Glutamatergic neuron (in vitro differentiated cells): ENCODE measurements at places on chromosomes 3 and 15.

DNA sequence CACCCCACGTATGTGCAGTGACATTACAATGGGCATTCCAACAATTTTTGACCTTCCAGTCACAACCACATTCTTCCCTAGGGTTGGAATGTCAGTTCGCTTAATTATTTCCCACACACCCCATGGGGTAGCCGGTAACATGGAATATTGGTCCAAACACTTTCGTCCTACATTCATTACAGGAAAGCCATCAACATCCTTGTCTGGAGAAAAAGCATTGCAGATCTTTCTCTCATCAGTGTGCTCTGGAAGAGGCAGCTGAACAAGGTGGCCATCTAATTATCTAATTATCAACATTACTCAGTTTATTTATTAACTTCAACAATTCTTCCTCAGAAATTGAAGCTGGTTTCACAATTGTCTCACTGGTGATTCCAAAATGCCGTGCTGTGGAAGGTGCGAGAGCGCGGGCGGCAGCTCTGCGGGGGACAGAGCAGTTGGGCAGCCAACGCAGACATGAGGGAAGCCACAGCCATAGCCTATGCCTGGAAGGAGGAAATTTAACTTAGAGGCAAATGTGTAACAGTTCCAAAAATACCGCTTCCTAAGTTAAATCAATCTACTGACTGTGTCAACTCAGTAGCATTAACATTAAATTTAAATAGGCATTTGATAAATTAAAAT lies 1158.9 kb upstream of the EPHA6 start:
- DNase-seq: no peak

DNA sequence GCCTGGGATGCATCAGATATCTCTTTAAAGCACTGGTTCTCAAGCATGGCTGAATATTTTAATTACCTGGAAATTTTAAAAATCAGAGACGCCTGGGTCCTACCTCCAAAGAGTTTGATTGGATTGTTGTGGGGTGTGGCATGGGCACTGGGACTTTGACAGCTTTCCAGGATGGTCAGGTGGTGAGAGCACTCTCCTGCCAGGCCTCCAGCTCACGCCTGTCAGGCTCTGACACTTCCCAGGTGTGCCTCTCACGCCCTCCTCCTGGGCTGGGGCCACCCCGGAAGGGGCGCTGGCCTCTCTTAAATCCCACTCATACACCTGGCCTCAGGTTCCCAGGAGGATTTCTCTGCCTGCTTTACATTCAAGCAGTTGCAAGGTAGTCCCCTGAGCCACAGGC lies 48.5 kb downstream of the AMOTL2 start:
- no peak for DNase-seq

DNA sequence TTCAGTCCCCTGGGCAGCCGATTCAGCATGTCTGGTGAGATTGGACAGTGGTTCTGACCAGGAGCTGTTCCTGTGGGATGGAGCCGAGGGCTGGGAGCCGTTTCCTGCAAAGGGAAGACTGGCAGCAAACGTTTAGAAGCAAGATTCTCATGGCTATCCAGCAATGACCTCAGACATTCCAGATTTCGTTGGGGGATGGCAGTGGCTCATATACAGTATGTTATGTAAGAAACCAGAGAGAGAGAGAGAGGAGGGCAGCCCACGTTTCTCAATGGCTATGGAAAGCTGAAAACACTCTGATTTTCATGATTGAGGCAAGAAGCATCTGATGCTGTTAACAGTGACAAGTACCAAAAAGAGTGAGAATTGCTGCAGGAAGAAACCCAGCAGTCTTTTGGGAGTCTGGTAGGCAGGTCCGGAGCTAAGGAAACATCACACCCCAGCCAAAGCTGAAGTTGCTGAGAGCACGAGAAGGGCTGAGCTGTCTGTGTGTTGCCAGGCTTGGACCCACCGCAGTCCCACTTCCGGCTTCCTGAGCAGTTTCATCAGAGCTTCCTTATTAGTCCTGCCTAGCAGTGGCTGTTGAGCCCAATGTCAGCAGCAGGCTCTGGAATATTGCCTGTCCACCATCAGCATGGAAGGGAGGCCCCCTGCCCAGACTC lies 25.6 kb upstream of the VPS8 start:
- no peak for DNase-seq

- DNase-seq: no peak
Observed at GRCh38 chr3:139284221-139284620, 59.6 kb upstream of the MRPS22 start.

- no peak for DNase-seq
Observed at GRCh38 chr3:15462451-15462850, 35.1 kb downstream of the EAF1 start.

- DNase-seq: no peak
Observed at GRCh38 chr15:79811406-79812405, 85.1 kb downstream of the MTHFS start.

DNA sequence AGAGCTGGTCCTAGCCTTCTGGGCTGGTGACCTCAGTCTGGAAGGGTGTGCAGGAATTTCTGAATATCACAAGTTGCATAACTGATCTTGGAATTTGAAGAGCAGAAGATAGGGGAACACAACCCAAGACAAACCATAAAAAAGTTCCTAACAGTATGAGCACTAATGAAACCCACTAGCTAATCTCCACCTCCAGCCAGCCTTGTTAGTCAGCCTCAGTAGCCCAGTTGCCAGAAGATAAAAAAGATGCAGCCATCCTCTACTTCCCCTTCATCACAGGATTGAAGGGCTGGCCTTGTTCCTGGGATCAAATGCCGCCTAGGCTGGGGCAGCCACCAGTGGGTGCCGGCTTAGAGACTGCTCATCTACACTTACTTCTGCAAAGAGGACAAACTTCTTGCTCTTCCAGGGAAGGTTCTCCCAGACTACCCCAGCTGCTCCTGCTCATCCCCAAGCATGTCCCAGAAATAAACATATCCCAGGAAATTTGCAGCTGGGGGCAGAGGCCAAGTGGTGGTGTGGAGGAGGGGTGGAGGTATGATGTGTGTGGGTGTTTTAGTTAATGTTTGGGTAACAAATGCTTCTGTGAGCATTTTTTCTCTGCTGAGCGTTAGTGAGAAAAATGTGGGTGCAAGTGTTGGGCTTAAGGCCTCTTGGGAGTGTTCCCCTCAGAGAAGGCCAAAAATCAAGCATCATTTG lies 9.2 kb upstream of the ITGA11 start:
- no peak for DNase-seq

GRCh38 chr15:70712271-70712670 lies 51.1 kb downstream of the UACA start:
- no peak for DNase-seq

- no peak for DNase-seq
Observed at GRCh38 chr3:115710799-115711198, 87.5 kb downstream of the GAP43 start.

- DNase-seq: no peak
Observed at GRCh38 chr15:84826369-84826823, 9.2 kb downstream of the ALPK3 start.

GRCh38 chr3:115898656-115899410 lies 275.5 kb downstream of the GAP43 start:
- DNase-seq: no peak

GRCh38 chr3:155159301-155159700 lies 79.2 kb downstream of the MME start:
- DNase-seq: no peak

GRCh38 chr15:58401991-58402649 lies 29.7 kb upstream of the LIPC start:
- no peak for DNase-seq

GRCh38 chr3:184577546-184577945 lies 16.0 kb downstream of the EPHB3 start:
- DNase-seq: no peak

DNA sequence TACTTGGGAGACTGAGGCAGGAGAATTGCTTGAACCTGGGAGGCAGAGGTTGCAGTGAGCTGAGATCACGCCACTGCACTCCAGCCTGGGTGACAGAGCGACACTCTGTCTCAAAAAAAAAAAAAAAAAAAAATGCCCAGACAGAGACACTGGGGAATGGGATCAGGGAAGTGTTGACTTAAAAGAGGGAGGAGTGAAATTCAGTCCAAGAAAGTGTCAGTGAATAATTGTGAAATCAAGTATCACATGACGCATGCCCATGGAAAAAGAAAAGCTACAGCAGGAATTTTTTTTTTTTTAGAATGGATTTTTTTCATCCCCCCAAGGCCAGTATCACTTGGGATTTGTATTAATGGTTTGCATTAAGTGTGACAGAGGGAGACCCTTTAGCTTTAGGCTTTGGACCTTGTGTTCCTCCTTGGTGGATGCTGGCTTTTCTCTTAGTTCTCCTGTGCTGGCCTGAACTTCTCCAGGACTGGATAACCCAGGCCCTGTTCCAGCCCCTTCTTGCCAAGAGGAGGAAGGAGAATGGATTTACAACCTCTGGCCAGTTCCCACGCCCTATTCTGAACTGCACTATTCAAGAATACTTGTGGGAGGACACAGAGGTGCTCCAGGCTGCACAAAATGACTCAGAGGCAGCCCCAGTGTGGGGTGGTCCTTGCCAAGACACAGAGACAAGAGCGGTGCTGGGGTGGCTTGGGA lies 36.7 kb upstream of the ZNF774 start:
- DNase-seq: no peak

DNA sequence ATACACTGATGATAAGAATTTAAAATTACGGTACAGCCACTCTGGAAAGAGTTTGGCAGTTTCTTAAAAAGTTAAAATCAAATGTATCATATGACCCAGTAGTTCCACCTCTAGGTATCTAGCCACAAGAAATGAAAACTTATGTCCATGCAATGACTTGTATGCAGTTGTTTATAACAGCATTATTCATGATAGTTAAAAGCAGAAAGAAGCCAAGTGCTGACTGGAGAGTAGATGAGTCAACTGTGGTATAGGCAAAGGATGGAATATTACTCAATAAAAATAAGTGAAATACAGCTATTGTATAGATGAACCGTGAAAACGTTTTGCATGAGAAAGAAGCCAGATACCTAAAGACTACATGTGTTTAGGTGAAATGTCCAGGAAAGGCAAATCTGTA lies 14.8 kb downstream of the GPR87 start:
- DNase-seq: no peak

DNA sequence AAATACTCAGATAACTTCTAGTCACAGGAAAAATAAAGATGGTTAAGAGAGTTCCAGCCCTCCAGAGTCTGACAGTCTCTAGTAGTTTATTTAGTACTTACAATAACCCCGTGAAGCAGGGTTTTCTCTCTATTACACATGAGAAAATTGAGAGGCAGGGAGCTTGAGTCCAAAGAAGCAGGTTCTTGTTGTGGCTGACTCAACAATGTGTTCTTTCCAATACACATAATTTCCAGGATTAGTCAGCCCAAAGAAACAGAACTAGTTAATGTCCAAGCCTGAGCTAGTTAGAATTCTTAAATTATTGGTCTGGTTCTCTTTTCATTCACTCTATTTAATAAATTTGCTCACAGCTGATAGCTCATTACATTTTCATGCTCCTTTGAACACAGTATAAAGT lies 49.9 kb downstream of the ALDH1A2 start:
- no peak for DNase-seq

- no peak for DNase-seq
Observed at GRCh38 chr3:114896978-114897377, 250.1 kb downstream of the ZBTB20 start.

DNA sequence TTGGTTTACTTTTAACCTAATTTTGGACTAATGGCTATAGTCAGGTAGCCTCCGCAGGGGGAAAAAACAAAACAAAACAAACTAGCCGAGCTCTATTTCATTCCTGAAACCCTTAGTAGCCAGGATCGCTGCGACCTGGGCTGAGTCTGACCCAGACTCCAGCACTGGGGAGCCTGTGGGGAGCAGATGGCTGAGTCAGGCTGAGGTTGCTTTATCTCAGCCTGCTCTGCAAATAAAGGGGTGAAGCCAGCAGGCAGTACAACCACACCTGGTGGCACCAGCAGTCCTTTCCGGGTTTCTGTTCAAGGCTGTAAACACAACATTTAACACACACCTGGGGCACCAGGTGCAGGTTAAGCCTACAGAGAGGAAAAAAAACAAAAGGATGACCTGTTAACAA lies 27.3 kb downstream of the ABHD2 start:
- DNase-seq: peak; percentile 24

DNA sequence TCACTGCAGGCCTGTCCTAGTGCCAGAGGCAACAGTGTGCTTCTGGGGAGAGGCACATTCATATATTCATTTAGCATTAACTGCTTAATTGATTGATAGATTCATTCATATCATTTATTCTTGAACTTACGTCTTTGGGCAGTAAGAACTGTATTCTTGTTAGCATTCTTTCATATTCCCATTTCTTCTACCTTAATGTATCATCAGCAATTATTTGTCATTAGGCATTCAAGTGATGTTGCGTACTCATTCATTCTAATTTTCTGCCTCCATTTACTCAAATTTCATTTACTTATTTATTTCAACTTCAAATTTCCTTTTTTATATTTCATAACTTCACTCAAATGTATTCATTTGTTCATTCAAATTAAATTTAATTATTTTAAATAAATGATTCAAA lies 31.5 kb upstream of the CCR4 start:
- DNase-seq: no peak

DNA sequence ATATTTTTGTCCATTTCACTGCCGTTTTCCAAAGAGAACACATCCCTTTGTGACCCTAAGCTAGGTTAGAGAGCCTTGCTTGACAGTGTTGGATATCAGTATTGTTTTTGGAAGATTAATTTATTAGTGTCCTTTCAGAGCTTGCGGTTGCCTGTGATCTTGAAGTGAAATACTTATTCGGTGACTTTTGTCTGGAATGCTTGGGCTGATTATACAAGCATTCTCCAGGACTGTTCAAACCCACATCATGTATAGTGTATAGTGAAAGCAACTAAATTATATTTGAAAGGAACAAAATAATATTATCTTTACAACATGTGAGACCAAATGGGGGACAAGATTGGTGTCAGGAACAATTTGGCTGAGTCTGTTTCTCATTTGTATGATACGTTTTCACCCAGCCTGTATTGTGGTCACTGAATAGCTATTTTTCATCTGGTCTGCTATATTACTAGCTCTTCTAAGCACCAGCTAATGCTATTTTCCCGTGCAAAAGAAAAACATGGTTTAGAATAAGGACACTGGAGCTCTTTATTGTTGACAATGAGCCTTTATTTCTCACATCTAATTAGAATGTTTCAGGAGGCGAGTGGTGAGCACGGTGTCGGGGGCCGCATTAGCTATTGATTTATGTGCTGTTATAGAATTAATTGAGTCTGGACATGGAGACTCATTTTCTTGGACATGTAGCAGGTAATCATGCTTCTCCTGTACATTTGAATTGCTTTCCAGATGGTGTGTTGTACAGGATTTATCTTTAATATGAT lies 158.1 kb downstream of the APBA2 start:
- DNase-seq: no peak

- DNase-seq: no peak
Observed at GRCh38 chr3:48222616-48223513, at the start of gene CAMP. TSS of gene CAMP (plus strand) at chr3:48223495. CDS start at chr3:48223512, 17 bp downstream.

GRCh38 chr15:41387646-41388045 lies 14.7 kb downstream of the NDUFAF1 start:
- DNase-seq: no peak

GRCh38 chr15:75577401-75578172 lies 1.5 kb downstream of the PTPN9 start:
- DNase-seq: no peak
